Activated T-cell treated with anti-CD3 and anti-CD28 coated beads, Interleukin-2, amount 50 U/mL, for 1 hour (primary cell): ENCODE measurements at places on chromosomes 13 and 19.

- no peak for DNase-seq
Observed at GRCh38 chr19:35320065-35320713, 8.8 kb upstream of the CD22 start.

DNA sequence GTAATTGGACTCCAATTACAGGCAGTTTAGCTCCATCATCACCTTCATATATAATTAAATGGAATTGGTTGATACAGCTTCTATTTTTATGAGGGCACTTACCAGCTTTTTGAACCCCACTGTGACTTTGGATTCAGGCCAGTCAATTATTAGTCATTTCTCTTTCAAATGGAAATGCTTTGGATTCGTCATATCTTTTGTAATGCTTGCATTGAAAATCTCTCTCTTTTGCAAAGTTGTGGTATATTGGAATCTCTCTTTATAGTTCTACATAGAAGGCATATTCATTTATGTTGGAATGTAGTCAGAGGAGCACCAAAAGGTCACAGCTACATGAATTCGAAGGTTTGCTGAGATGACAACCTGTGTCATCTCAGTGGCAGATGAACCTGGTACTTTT, 1074.3 kb upstream of the SLC10A2 start:
- no peak for DNase-seq

- DNase-seq: no peak
Observed at GRCh38 chr13:43285933-43286597, 262.7 kb downstream of the DNAJC15 start.

DNA sequence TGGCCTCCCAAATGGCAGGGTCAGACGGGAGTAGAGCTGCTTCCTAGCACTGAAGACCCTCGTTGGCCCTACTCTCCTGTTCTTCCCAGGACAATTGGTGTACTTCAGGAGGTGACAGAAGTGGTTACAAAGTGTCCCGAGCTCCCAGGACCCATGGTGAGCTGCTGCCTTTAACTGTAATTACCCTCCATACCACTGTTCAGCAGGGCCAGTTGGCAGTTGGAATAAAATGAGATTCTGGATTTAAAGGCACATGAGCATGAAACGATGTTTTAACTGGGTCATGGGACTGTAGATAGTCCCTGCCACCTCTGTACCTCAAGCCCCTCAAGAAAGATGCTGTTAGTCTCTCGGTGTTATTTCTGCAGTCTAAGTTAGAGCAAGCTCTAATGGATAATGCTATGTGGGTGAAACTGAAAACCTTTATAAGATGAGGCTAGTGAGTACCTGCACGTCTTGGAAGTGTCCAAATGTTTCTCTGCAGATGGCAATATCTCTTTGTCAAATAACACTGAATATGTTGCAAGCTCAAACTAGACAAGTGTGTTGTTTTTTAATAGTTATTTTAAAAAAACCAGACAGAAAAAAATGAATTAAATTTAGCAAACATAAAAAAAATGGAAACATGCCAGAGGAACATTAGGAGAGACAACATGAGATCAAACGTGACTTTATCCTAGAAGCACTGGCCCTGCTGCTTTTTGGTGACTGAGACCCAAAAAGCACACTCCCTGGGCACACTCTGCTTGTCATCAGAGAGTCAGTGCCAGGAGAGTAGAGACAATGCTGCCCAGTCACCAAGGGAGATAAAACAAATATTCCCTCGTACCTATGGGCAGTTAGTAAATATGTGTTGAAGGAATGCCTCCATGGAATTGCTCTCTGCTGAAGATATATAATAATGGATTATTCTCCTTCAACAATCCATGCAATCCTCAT, 266.3 kb downstream of the LMO7 start:
- no peak for DNase-seq

DNA sequence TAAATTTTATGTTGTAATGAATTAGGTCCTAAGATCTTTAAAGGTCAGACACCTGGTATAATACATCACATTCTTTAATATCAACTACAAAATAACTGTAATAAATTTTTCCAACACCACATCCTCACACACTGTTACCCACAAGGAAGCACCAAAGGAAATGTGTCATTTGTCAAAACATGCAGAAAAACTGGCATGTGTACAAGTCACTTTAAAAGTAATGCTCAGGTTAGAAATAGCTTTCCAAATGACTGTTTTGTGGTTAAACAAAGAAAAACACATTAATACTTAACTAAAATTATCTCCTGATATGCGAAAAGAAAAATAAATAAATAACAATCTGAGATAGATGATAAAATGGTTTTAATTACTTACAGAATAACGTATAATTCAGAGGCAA, 74.7 kb downstream of the MZT1 start:
- no peak for DNase-seq

GRCh38 chr13:95679722-95680121, 2.8 kb downstream of the DNAJC3 start:
- DNase-seq: no peak

DNA sequence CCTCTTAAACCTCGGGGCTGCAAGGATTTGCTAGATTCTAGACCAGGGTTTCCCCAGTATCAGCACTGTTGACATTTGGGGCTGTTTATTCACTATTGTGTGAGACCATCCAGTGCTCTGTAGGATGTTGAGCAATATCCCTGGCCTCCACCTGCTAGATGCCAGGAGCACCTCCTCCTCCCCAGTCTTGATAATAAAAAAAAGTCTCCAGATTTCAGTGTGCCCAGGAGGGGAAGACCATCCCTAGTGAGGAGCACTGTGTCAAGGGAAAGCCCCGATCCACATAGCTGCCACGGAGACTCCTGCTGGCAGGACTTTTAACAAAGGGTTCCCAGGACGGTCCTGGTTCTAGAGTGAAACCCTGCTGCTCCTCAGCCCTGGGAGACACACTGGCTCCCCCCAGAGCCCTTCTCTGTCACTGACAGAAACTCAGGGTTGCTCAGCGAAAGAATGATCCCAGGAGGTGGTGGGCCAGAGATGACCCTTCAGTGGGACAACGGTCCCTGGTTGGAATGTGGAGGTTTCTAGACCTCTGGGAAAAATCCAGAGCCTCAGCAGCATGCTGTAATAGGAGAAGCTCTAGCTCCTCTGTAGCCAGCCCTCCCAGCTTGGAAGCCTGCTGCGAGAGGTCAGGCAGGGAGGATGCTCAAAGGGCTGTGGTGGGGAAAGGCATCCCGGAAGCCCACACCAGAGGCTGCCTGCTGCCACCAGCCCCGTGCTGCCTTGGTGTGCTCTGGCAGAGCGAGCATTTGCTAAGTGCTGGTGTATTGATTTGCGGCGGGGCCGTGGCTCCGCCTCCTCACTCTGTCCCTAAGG, 20.3 kb downstream of the LYL1 start:
- no peak for DNase-seq

DNA sequence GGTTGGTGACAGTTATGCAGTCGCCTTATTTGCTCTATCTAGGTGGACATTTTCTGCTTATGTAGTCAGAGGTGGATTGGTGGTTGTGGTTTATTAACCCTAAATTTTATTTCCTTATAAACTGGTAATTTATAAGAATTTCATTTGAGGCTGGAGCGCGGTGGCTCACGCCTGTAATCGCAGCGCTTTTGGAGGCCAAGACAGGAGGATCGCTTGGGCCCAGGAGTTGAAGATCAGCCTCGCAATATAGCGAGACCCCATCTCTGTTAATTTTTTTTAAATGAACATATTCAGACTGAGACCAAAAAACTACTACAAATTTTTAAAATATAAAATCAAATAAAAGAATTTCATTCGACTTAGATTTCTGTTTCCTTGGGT, 810 bp downstream of the ZNF627 start:
- DNase-seq: no peak

GRCh38 chr19:18765224-18765623, 25.9 kb downstream of the COMP start:
- DNase-seq: no peak

- no peak for DNase-seq
Observed at GRCh38 chr13:22648320-22648801, 532.4 kb upstream of the SGCG start.

- DNase-seq: no peak
Observed at GRCh38 chr19:49829721-49830120, 11.6 kb downstream of the MED25 start.
